ENCODE measurements at places on chromosomes 6 and 20. TPM values are rescaled to one million over a fixed set of nuclear protein-coding genes. Genes with fewer than 3 reads are reported as not detected.

DNA sequence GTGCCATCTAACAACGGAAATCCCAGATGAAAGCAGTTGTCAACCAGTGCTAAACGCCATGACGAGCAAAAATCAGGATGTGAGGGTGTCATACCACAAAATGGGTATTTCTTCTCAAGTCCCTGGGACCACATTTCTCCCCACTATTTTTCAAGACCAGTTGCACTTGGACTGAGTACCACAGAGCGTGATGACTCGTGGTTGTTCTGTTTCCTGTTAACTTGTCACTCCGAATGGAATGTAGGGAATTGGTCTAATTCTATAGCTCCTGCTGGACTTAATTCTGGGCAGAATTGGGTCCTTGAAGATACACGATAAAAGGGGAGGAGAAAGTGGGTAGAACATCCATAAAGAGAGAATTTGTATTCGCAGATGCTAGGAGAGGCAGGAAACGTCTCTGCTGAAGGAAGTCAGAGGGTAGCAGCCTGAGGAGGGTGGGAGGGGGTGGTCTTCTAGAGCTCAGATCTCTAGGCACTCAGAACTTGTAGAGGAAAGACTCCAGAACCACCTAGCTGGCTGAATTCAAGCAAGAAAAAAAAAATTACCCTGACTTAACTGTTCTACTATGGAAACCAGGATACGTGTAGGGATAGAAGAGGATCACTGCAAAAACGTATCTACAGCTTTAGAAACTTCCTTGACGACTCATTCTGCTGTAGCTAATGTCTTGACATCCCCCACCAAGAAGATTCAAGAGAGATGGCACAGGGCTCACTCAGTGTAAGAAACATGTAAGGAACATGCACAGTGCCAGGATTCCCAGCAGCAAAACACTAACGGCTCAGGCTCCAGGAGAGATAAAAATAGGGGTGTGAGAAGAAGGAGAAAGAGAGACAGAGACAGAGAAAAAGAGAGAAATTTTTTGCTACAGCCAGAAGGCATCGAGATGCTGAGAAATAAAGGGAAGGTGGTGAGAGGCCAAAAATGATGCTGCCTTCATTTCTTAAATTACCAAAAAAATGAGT lies 494.7 kb downstream of the CD83 start:
- DNase-seq = no peak

The BMP7 gene
- not detected for total RNA-seq

DNA sequence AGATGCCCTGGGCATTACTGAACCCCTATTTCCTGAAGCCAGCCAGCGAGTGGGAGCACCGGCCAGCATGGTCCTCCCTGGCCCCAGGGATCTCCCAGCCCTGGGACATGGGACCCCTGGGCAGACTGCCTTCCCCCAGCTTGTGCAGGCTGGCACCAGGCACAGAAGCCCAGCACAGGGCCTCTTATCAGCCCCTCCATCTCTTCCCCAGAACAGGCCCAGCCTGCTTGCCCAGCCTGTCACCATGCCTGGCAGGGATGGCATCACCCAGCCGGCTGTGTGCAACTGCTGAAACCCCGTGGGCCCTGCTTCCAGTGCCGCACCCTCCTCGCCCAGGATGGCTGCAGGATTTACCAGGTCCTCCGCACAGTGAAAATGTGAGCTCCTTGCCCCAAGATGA lies 6.1 kb upstream of the OSBPL2 start:
- DNase-seq = no peak

DNA sequence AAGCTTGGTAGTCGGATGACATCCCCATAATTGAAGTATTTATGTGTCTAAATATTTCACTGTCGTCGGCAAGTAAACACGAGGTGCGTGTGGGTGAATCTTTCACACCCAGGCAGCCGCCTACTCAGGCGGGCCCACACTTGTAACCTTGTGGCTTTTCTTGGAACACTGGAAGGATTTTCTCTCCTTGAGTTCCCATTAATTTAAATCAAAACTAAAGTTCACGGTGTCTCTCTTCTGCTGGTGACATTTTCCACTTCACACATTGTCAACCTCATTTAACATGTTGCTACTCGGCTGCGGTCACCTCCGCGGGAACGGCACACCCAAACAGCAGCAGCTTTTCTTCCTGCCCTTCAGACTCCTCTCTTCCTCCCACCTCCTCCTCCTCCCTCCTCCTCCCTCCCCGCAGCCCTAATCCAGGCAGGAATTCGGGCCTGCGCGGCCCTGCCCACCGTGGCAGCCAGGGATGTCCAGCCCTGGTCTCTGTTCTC lies 336.6 kb downstream of the QKI start:
- DNase-seq = no peak

DNA sequence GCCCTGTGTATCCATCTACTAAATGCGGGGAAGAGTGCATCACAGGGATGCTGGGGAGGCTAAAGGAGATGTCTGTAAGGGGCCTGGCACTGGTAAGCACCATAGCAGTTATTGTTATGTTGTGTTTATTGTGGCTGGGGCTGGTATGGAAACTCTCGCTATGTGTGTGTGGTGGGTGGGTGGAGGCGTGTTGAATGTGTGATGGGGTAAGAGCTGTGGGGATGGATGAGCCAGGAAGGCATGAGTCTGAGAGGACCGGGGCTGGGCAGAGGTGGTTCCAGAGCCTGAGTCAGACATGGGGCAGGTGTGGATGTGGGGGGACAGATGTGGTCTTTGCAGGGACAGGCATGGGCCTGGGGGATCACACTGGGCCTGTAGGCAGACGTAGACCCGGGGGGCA lies 88.1 kb downstream of the GRM4 start:
- DNase-seq = no peak

The SNX21 gene
- total RNA-seq = 22.3 TPM

The BAK1 gene
- total RNA-seq = 18.6 TPM

DNA sequence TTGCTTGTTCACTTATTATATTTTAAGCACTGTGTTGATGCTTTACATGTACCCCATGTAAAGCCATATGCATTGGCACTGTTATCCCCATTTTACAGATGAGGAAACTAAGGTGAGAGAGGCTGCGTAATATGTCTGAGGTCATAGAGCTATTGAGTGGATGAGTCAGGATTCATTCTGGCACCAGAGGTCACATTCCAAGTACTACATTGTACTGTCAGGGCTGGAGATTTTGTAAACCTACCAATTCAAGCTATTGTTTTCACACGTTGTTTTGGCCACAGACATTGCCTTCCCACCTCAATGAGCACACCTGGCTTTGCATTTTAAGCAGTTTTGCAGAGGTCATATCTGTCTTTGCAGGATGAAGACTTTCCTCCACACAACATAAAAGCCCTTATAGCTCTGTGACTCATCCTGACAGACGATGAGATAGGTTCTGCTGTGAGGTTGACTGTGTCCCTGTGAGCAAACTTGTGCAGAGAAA lies 33.2 kb downstream of the ANKS1A start:
- no peak for DNase-seq

The TCF15 gene
- total RNA-seq = 10.6 TPM

- DNase-seq = no peak
Observed at GRCh38 chr20:58760856-58761255, 68.3 kb downstream of the NPEPL1 start.

GRCh38 chr20:38307371-38308046 lies 3.6 kb downstream of the BPI start:
- DNase-seq = no peak

DNA sequence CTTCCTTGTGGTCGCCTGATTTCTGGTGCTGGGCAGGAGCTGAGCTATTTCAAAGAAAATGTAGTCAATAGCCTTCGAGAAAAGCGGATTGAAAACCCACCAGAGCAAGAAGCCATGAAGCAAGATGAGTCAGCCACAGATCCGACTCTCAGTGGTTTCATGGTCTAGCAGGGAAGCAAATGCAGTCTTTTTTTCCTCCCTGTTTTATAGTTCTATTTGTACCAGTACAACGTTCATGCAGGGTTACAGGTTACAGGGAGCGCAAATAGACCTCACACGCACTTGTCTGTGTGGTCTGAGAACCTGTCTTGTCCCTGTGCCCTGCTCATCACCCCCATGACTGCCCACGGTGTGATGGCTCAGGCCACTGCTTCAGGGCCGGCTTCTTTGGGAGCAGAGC lies 309.8 kb upstream of the SUPT3H start:
- DNase-seq = no peak

GRCh38 chr6:109852713-109853112 lies 125.4 kb upstream of the GPR6 start:
- DNase-seq = no peak

GRCh38 chr6:69098910-69099309 lies 463.8 kb downstream of the ADGRB3 start:
- no peak for DNase-seq

The CST4 gene
- total RNA-seq = not detected

DNA sequence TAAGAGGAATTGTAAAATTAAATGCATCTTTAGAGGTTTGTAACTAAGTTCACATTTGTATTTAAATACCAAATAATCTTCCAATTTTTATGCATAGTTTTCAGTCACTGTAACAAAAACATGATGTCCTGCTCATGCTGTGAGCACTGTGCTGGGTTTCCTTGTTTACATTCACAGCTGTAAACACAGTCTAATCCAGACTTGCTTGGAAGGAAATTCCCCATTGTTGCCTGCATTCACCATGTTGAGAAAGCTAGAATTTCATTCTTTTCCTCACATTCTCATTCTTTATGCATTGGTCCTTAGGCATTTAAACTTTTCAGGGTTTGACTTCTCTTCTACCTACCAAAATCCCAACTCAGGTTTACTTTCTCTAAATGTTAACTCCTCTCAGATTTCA lies 242.0 kb upstream of the TBX18 start:
- DNase-seq = no peak

GRCh38 chr20:51832276-51832675 lies 30.0 kb upstream of the SALL4 start:
- no peak for DNase-seq

The DLL1 gene
- 4.4 TPM for total RNA-seq

GRCh38 chr6:105459049-105459448 lies 56.2 kb upstream of the PREP start:
- DNase-seq = no peak

The F13A1 gene
- 30.1 TPM for total RNA-seq

GRCh38 chr20:56428410-56428809 lies 16.4 kb downstream of the CASS4 start:
- no peak for DNase-seq

The RIN2 gene
- 18.9 TPM for total RNA-seq

DNA sequence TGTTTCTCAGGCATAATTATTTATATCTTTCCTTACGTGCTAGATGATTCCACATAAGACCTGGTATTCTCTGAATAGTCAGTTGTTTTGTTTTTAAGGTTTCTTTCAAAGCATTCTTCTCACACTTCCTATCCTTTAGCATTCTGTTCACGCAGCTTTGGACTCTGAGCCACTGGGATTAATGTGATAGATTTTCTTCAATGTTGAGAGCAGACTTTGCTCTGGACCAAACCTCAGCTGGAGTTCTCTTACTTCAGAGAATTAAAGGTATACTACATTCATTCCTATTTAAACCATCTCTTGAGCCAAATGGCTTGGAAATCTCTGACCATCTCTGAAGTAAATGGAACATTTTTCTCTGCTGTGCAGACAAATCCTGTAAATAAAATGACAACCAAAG lies 70.7 kb upstream of the TRAF3IP2 start:
- no peak for DNase-seq

DNA sequence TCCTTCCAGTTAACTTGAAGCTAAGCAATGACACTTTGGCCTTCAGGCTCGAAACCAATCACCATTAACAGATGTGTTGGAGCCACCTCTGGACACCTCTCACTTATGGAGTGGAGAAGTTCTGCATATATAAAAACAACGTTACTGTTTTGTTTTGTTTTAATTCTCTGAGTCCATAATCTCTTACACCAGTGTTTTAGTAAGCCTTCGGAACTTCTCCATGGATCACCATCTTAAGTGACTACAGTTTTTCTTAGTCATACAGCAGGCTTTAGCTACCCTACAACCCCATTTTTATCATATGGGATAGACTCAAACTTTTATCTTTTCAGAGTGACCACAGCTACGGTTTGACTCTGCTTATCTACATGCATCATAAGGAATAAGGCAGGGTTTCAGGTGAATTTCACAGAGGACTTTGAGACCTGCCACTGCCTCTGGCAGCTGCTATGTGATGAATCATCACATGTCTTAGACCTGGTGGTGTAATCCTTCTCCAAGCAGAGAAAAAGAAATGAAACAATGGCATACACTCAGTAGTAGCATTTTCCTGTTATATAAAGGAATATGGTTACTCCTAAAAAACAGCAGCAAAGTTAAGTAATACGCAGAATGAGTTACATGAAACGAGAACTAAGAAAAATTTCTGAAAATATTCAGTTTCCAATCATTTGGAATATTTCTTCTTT lies 5.5 kb upstream of the HDDC2 start:
- no peak for DNase-seq

DNA sequence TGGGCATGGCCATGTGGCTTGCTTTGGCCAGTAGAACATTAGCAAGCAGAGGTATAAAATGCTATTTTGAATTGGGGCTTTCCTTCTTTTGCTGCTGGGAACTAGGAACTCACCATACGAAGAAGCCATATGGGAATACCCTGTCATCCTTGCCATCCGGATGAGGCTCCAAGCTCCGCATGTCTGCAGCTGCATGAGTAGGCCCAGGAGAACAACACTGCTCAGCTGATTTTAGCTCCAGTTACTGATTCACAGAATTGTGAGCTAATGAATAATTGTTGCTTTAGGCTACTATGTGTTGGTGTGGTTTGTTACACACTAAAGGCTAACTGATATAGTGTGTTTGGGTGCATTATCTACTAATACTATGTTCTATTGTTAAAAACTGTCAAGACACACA lies 2.7 kb upstream of the PLCB4 start:
- DNase-seq = no peak

The LRRN4 gene
- total RNA-seq = 0.10 TPM

The CST9 gene
- total RNA-seq = not detected

DNA sequence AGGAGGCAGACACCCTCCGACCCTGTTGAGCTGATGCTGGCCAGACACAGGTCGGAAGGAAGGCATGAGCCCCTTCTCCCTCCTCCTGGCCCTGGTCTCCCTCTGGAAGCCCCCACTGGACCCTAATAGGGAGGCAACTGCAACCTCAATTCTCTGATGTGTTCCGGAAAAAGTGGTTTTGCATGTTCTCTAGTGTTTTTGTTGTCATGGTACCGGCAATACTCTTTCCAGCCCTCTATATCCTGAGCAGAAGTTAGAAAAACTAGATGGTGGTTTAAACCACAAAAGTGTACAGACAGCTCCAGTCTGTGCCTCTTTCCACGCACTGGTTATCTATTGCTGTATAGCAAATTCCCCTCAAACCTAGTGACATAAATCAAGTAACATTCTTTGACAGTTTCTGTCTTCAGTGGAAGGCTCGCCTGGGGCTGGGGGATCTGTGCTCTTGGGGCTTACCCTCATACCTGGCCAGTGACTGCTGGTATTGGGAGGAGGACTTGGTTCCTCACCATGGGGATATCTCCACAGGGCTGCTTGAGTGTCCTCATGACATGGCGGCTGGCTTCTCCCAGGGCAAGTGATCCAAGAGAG lies 37.0 kb downstream of the SYTL3 start:
- no peak for DNase-seq

DNA sequence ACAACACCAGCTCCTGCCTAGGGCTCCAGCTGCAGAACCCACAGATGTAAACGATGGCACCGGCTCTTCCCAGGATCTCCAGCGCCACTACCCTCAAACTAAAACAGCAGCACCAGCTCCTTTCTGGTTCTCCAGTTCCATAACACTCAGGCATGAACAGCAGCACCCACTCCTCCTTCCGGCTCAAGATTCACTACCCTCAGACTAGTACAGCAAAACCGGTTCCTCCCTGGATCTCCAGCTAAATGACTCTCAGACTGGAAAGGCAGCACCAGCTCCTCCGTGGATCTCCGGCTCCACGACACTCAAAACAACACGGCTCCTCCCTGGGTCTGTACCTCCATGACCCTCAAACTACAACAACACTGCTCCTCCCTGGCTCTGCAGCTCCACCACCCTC lies 325.0 kb downstream of the PREX1 start:
- DNase-seq = no peak

All from psoas muscle (tissue), 8 donors.